ENCODE measurements at places on chromosomes 11 and 22. TPM values are rescaled to one million over a fixed set of nuclear protein-coding genes. Genes with fewer than 3 reads are reported as not detected.

DDI1 gene
- not detected for total RNA-seq

FAM180B gene
- 1.4 TPM for total RNA-seq

FDXACB1 gene
- total RNA-seq = 3.7 TPM

POTEH gene
- total RNA-seq = not detected

CHRNA10 gene
- total RNA-seq = not detected

LGR4 gene
- 69.4 TPM for total RNA-seq

CDK2AP2 gene
- total RNA-seq = 10.3 TPM

DNA sequence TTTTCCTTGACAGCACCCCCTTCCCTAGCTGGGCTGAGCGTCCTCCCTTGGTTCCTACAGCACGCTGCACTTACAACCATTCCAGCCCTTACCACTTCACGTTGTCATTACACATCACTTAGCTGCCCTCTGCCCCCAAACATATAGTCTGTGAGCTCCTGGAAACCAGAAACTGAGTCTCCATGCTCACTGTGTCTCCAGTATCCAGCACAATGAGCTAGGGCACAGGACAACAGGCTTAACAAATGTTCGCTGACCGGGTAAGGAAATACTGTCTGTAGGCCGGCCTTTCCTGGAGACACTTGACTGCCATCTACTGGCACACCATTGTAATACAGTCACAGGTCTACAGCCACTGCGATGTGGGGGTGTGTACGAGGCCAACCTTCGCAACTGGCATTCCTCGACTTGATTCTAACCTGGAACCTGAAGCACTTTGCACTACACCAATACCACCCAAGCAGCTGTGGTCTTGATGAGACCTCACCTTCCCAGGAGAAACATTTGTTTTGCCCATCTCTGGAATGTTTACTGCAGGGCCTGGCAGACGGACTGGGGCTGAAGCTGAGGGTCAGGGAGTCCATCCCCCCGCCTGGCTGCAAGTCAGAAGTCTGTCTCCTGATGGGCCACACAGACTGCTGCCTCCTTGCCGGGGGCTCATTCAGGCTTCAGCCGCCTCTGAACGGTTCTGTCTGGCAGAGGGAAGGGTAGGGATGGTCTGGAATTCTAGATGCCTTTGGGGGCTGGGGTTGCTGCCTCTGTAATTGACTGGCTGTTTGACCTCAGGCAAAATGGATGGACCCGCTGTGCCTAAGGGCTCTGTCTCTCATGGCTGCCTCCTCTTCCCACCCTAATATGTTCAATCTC lies 72.0 kb downstream of the SYN3 start:
- peak; percentile 95 for DNase-seq

GRCh38 chr11:120160436-120160835 lies 22.5 kb upstream of the TRIM29 start:
- no peak for DNase-seq

- no peak for DNase-seq
Measured at GRCh38 chr22:39502789-39503409, 809 bp downstream of the MIEF1 start.

DNA sequence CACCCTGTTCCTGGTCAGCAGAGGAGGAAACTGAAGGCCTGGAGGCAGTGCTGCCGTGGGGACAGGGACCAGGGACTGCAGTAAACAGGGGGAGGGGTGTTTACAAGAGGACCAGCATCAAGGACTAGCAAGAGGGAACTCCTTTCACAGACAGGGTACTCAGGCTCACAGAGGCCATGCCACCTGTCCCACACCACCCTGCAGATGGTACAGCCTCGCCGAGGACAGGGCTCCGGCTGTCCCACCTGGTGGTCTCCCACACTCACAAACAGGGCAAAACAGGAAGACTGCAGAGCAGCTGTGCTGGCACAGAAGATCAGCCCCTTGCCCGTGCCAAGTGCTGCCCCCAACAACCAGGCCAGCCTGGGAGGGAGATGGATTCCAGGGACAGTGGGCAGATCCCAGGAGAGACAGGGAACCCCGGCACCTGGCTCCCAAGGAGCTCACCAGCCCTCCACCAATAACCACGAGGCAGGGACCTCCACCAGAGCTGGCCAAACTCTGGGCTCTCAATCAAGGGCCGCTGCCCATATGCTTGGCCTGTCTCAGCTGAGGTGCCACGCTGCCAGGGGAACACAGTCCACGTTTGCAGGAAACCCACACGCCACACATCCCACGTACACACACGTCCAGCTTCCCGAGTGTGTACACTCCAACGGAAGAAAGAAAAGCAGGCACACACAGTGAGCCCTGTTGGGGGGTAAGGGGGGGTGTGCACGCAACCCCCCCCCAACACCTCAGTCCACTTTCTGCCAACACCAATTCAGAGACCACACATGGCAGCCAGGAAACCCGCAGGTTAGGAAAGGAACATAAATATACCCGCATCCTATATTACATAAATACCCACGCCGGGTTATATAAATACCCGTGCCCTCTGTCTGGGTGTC lies 2.1 kb downstream of the CSNK1E start:
- peak; percentile 72 for DNase-seq

GRCh38 chr11:20113149-20113438 lies 47.2 kb downstream of the DBX1 start:
- DNase-seq = no peak

- DNase-seq = no peak
Measured at GRCh38 chr11:87179621-87180020, 141.9 kb downstream of the TMEM135 start.

GRCh38 chr11:134800130-134800529 lies 388.1 kb upstream of the B3GAT1 start:
- no peak for DNase-seq

DNA sequence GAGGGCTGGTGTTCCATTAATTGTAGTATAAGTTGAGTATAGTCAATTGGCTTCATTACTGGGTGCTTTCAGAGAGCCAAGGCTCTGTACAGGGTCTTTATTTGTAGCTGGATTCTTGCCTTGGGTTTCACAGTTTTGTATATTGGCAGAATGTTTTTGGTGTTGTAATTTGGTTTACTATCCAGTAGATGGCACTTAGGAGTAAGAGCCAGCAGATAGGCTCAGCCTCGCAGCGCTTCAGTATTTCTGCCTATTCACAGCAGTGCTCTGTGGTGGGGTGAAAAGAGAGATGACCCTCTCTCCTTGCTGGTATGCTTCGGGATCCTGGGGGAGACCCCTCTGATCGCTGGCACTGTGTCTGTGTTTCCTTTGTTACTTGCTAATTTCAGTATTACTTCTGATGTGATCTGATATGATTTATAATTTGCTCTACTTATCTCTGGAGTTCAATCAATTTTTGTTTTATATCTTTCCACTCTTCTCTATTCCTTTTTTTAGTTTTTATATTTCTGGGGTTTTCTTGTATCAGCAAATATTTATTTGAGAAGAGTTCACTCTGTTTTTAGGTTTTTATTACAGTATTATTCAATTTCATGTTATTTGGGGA lies 52.2 kb downstream of the ANO5 start:
- peak; percentile 47 for DNase-seq

GRCh38 chr11:12540913-12541582 lies 133.2 kb upstream of the TEAD1 start:
- DNase-seq = peak; percentile 71

- no peak for DNase-seq
Measured at GRCh38 chr11:125083312-125084056, 20.4 kb downstream of the SLC37A2 start.

GRCh38 chr11:133500936-133501335 lies 31.4 kb downstream of the OPCML start:
- no peak for DNase-seq

DNA sequence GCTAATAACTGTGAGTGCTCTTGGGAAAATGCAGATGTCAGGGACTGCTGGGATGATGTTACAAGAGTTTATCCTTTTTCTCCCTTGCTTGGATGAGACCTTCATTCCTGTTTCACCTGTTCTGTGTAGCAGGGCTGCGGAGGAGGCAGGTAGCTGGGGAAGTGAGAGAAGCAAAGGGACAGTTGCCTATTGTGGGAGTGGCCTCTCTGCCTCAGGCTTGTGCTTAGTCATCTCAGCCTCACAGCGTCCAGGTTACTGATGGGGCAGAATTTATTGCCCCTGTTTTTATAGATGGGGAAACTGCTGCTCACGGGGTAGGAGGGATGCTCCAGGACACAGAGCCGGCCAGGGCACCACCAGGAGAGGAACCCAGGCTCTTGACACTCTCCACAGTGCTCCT lies 1.7 kb downstream of the STX3 start:
- DNase-seq = no peak
